ENCODE measurements at places on chromosomes 2 and 18.
A peak's percentile ranks its signal among the peaks of the same experiment; 100 is the strongest.

DNA sequence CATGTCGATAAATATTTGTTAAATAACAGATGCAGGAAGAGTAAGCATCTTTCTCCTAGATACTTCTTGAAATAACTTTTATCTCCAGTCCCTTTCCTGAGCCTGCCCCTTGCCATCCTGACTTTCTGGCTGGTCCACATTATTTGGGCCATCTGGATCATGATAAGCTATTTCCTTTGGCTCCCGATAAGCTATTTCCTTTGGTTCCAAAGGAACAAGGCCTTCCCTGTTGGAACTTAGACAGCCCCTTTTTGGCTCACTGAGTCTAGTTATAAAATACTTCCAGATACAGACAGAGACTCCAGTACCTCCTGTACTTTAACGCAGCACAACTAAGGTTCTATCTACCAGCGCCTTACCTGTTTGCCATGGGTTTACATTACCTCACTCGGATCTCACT lies 205.3 kb upstream of the CCDC150 start:
- no peak for DNase-seq

DNA sequence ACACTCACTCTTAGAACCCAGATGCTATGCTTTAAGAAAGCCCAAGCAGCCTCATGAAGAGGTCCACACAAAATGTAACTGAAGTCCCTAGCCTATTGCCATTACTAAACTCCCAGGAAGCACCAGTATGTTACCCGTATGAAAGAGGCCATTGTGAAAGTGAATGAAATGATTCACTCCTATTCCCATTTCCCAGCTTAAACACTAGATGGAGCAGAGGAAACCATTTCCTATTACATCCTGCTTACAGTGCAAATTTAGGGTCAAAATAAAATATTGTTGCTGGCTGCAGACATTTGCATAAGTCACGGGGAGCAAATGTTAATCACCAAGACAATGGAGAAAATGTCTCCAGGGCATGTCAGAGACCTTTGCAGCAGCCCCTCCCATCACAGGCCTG lies 989.7 kb upstream of the CRIM1 start:
- DNase-seq, result no peak

GRCh38 chr2:164786787-164787186 lies 54.8 kb downstream of the COBLL1 start:
- no peak for DNase-seq

DNA sequence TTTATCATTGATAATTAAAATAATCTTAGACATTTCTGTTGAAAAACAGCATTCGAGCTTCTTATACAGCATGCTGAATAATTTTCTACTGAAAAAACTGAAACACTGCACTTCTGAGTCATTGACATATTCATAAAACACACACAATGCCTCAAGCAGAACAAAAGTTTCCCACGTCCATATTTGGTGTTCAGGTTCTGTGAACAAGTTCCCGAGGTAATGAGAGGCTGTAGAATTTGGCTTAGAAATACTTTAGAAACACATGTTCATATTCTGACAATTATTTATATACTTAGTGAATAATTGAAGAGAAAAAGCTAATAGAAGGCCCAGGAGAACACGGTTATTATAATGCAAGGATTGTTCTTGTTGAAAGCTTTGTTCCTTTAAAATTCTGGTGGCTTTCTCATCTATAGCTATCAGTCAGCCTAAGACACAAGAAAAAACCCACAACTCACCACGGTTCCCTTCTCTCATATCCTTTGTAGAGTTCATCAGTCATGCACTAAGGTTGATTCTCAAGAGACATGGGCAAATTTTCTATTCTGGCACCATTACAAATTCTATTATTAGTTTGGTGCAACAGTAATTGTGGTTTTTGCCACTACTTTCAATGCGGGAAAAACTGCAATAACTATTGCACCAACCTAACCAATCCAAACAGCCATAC lies 194.4 kb downstream of the TMX3 start:
- DNase-seq, result peak; percentile 40

DNA sequence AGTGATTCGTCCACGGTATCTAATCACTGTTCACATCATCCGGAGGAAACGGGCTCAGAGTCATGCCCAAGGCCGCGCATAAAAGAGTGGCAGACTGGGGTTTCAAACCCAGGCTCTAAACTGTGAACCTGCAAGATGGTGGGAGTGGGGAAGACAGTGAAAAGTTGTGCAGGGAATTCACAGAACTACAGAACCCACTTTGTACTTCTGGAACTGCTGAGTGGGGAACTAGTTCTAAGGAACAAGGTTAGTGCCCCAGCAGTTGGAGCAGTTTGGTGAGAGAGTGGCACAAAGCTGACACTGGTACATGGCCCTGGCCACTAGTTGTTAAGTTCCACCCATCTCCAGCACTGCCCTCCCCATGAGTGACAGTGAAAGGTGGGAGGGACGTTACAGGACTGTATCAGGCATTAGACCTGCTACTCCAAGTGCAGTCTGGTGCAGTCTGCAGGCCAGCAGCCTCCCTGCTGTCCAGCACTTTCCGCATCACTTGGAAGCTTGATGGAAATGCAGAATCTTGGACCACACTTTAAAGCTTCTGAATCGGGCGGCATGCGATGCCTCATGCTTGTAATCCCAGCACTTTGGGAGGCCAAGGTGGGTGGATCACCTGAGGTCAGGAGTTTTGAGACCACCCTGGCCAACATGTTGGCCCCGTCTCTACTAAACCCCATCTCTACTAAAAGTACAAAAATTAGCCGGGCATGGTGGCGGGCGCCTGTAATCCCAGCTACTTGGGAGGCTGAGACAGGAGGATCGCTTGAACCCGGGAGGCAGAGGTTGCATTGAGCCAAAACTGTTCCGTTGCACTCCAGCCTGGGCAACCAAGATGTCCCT lies 47.3 kb downstream of the C2orf42 start:
- DNase-seq, result no peak

DNA sequence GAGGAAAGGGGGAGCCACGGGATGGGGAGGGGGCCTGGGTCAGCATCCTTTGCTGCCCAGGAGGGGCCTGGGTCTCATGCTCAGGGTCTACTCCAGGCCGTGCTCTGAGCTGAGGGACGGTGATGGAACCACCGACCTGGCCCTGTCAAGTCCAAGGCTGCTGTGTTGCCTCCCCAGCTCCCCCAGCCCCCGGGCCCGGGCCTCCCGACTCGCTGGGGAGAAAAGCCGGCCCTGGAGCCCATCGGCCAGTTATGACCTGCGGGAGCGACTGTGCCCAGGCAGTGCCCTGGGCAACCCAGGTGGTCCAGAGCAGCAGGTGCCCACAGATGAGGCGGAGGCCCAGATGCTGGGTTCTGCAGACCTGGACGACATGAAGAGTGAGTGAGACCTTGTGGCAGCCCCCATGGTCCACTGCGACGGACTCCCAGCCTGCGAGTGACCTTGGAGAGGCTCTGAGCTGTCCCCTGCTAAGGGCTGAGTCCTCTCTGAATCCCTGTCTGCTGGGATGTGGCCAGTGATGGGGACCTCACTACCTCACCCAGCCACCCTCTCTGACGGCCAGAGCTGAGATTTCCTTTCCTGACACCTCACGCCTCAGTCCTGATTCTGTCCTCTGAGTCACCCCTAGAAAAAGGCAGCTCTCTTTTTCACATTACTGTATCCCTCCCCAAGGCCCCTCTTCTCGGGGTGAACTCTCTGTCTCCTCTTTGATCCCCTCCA lies 2.7 kb downstream of the SLC4A3 start:
- no peak for DNase-seq

DNA sequence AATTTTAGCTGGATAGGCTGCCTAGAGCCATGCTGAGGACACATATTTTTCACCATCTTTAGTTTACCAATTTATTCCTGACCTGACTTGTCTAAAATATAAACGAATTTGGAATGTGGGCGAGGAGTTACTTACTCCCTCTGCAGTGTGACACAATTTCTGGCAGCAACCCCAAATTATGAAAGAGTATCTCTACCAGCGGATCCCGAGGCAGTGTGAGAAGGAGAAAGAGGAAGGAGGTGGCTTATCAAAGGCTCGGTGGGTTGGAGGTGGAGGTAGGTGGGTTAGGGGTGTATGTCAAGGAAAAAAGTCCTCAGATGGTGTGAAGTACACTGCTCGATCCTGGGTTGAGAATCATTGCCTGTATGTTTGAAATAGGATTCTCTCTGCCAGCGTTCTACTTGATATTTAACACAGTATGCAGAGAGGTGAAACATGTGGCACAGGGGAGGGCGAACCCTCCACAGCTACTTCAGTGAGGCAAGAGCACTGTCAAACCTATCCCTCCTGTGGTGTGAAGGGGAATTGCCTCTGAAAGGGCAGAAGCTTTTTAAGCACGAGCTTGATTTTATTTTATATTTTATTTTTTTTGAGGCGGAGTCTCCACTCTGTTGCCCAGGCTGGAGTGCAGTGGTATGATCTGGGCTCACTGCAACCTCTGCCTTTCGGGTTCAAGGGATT lies 76.0 kb downstream of the RFTN2 start:
- no peak for DNase-seq

GRCh38 chr2:237205043-237205541 lies 119.4 kb downstream of the COPS8 start:
- no peak for DNase-seq

DNA sequence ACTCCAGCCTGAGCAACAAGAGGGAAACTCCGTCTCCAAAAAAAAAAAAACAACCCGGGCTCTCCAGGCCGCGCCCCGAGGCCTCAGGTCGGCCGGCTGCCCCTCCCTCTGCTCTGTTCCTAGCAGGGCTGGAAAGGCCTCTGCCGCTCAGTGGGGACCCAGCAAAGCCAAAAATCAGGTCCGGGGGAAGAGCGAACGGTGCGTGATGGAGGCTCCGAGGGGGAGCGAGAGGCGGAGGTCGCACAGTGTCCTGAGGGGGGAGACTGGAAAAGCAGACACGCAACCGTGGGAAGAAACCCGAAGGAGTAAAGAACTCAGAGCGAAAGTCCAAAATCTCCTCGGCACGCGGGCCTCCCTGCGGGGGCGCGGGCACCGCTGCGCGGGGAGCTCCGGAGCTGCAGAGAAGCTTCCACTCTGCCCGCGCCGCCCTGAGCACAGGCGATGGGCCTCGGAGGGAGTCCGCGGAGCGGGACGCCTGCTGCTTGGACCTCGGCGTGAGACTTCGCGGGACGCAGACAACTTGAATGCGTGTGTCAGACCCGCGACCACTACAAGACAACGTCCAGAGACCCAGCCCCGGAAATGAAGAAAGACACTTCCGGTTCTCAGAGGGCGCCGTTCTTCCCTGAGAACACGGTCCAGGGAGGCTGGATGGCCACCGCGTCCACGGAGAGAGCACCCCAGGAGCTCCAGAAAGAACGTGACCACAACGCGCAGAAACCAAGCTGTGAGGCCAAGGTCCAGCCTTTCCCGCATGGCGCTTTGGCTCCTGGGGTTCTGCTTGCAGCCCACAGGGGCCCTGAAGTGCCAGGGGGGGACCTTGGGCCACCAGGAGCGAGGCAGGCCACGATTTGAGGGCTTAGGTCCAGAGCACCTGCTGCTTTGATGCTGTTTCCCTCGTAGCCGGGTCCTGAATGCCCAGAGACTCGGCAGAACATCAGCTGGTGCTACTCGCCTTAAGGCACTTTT lies 219.8 kb downstream of the DPP10 start:
- DNase-seq, result no peak

DNA sequence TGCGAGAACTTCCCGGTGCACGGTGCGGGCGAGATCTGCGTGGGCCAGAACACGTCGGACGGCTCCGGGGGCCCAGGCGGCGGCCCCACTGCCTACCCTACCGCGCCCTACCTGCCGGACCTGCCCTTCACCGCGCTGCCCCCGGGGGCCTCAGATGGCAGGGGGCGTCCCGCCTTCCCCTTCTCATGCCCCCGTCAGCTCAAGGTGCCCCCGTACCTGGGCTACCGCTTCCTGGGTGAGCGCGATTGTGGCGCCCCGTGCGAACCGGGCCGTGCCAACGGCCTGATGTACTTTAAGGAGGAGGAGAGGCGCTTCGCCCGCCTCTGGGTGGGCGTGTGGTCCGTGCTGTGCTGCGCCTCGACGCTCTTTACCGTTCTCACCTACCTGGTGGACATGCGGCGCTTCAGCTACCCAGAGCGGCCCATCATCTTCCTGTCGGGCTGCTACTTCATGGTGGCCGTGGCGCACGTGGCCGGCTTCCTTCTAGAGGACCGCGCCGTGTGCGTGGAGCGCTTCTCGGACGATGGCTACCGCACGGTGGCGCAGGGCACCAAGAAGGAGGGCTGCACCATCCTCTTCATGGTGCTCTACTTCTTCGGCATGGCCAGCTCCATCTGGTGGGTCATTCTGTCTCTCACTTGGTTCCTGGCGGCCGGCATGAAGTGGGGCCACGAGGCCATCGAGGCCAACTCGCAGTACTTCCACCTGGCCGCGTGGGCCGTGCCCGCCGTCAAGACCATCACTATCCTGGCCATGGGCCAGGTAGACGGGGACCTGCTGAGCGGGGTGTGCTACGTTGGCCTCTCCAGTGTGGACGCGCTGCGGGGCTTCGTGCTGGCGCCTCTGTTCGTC lies 1.7 kb downstream of the FZD7 start:
- DNase-seq, result no peak

GRCh38 chr2:3489764-3490115 lies 29.6 kb downstream of the ADI1 start:
- no peak for DNase-seq

DNA sequence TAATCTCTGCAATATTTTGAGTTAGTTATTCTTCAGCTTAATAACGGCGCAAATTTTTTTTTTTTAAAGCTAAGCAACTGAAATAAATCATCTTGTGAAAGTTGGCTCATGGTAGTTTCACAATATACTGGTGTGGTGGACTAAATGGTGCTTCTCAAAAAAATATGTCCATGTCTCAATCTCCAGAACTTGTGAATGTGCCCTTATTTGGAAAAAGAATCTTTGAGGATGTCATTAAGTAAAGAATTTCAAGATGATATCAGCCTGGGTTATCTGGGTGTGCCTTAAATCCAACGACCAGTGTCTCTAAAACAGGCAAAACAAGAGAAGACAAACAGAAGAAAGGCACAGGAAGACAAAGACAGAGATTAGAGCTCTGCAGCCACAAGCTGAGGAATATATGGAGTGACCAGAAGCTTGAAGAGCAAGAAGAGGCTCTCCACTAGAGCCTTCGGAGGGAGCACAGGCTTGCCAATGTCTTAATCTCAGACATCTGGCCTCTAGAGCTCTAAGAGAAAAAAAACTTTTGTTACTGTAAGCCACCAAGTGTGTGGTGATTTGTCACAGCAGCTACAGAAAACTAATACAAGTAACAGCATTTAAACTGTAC lies 71.4 kb downstream of the HNMT start:
- DNase-seq, result peak; percentile 44

DNA sequence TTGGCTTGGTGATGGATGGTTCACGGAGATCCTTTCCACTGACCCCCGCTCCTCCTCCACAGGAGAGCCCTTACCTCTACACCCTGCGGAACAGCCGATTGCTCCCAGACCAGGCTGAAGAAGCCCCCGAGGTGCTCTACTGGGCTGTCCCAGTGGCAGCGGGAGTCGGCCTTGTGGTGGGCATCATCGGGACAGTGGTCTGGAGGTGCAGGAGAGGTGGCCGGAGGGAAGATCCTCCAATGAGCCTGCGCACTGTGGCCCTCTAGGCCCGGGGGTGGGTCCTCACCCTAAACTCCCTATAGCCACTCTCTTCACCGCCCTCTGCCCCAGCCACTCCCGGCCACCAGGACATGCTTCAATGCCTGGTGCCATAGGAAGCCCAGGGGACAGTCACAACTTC lies 108.8 kb upstream of the PPP1CB start:
- no peak for DNase-seq
